ENCODE measurements at places on chromosomes 1 and 21.
A peak's percentile ranks its signal among the peaks of the same experiment; 100 is the strongest.

DNA sequence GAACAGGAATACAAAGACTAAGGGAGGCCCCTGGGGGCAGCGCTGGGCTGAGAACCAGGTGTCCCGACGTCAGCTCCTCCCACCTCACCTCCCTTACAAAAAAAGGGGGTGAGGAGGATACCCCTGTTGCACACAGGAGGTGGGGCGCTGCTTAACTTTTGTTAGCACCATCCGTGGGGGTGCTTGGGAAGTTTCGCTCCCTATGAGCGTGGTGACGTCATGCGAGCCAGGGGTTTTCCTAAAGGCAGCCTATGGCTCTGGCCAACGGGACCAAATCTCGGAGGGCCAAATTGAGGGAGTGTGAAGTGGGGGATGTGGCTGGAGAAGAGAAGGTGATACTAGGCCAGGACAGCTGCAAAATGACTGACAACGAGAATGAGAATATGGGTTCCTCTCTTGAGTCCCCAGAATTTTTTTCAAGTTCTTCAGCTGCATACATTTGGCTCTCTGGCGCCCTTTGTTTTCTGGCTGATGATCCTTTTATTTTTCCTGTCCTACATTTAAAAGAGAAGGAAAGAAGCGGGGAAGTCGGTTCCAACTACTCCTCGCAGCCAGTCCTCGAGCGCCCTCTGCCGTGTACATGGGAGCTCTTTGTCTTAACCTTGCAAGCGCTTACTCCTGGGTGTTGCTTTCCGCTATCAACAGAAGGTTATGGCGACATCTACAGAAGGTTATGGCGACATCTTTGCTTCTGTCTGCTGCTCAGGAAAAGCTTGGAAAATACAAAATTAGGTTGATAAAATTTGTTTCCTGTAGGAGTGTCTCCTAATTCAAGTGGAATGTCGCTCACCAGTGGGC, 48.0 kb upstream of the ZC3H11B start:
- no peaks in the 10 kb centered on the region for H3K4me1 ChIP-seq
- DNase-seq: peak; percentile 77
- H3K27ac ChIP-seq: no peak overlapping the region
- peaks cover 4% of the 10 kb centered on the region for H3K27me3 ChIP-seq

DNA sequence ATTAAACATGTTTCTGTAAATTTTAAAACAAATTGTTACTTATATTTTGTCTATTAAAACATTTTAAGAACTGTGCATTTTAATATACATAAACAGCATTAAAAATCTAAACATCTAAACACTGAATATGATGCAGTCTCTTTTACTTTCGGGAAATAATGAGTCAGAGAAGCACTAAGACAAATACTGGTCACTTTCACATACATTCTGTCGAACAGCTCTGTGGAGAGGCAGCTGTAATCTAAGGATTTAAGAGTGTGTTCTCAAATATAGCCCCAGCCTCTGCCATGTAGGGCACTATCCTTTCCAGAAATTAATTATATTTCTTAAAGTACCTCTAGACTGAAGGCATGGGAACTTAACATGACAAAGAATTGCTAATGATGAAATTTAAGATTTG, 89.6 kb upstream of the PTGFR start:
- H3K36me3 ChIP-seq: no peaks in the 10 kb centered on the region
- no peak overlapping the region for H3K4me3 ChIP-seq

GRCh38 chr1:164613176-164613575, 54.2 kb downstream of the PBX1 start:
- no peak overlapping the region for H3K4me3 ChIP-seq
- H3K27ac ChIP-seq: peak overlapping the region; percentile 62
- peaks cover 30% of the 10 kb centered on the region for H3K4me1 ChIP-seq
- H3K36me3 ChIP-seq: no peaks in the 10 kb centered on the region
- peak; percentile 79 for DNase-seq
- no peaks in the 10 kb centered on the region for H3K27me3 ChIP-seq

DNA sequence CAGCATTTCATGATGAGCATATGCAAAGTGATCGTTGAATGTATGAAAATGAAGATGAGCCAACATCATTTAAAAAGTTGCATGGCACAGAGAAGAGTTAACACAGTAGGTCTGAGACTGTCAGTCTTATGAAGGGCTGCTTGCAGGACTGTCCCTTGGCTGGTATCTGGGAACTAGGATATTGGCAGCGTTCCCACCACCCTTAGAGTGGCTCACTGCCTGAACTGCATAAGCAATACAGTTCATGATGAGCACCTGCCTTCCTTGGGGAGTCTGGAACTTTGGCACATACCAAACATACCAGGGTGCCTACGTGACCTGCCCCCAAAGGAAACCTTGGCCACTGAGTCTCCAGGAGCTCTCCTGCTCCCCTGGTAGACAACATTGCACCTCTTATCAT, 161.8 kb downstream of the DSCAM start:
- H3K4me1 ChIP-seq: no peaks in the 10 kb centered on the region
- H3K27me3 ChIP-seq: no peaks in the 10 kb centered on the region
- H3K36me3 ChIP-seq: no peaks in the 10 kb centered on the region
- H3K4me3 ChIP-seq: no peak overlapping the region
- H3K27ac ChIP-seq: no peak overlapping the region

DNA sequence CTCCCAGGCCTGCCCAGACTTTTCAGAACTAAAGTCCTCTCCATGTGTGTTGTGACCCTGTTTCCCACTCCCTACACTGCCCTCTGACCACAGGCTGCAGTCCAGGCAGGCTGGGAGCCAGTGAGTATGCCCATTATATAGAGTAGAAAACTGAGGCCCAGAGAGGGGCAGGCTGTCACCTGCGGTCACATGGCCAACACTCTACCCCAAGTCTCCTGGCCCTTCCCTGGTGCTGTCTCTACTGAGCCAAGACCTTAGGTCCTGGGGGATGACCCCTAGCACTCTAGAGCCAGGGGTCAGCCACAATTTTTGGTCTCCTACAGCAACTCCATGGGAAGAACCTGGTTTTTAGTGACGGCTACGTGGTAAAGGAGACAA, 30.8 kb downstream of the RPS6KA1 start:
- no peaks in the 10 kb centered on the region for H3K4me1 ChIP-seq
- H3K27ac ChIP-seq: no peak overlapping the region
- no peak overlapping the region for H3K4me3 ChIP-seq

- DNase-seq: no peak
- no peaks in the 10 kb centered on the region for H3K27me3 ChIP-seq
Observed at GRCh38 chr1:110463725-110464124, 12.8 kb downstream of the PROK1 start.

- no peaks in the 10 kb centered on the region for H3K27me3 ChIP-seq
- peaks cover 3% of the 10 kb centered on the region for H3K36me3 ChIP-seq
- peak overlapping the region; percentile 99 for H3K27ac ChIP-seq
- H3K4me1 ChIP-seq: peaks cover 36% of the 10 kb centered on the region
- DNase-seq: peak; percentile 55
- peak overlapping the region; percentile 98 for H3K4me3 ChIP-seq
Observed at GRCh38 chr1:147171399-147172167, 687 bp downstream of the PRKAB2 start.

DNA sequence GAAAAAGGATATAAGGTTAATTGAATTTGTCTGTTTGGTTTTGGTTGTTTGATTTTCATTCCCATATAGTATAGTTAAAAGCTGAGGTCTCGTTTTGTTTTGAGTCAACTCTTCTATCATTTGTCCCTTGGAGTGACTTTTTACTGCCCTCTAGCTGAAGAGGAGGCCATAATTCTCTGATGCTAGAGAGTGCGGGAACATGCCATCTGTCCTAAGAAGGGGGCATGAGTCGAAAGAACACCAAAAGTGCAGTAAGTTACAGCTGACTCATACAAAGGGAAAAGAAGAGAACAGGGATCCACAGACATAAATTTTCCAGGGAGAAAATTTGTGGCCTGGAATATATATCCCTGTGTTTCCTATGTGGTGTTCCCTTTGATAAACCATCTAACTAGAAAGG, 4.1 kb downstream of the KRTAP21-3 start:
- DNase-seq: no peak
- H3K4me1 ChIP-seq: no peaks in the 10 kb centered on the region
- H3K27ac ChIP-seq: no peak overlapping the region
- H3K27me3 ChIP-seq: no peaks in the 10 kb centered on the region

DNA sequence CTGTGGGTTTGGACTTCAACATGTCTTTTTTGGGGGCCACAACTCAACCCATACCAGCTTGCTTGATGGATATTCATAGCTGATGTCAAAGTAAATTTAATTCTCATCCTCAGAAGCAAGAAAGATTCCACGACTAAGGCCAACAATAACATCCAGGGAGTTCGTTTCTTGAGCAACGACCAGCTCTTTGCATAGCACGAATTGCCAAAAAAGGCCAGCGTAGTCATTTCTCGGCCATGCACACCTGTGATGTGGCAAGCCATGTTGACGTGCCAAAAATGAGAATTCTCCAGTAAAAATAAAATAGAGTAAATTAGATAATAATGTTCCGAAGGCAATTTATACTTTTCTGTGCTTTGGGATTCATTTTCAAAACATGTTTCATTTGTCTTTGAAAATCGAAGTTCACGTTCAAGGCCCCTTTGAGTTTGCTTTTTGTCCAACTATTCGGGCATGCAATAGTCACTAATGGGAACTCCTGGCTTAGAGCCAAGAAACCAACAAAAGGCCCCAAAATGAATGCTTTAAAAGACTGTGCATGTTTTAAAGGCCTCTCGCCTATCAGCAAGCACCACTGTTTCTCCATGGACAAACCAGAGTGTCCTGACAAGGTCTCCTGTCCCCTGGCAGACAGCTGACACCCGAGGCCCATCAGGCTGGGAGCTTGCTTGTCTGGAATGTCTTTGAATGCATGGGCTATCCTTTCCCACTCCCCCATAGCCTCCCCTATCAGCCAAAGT, 14.4 kb upstream of the IGSF5 start:
- H3K27ac ChIP-seq: no peak overlapping the region
- no peaks in the 10 kb centered on the region for H3K36me3 ChIP-seq
- no peak overlapping the region for H3K4me3 ChIP-seq
- no peaks in the 10 kb centered on the region for H3K4me1 ChIP-seq
- H3K27me3 ChIP-seq: no peaks in the 10 kb centered on the region

GRCh38 chr21:44734026-44734745, 22.8 kb upstream of the TSPEAR start:
- no peaks in the 10 kb centered on the region for H3K4me1 ChIP-seq
- H3K4me3 ChIP-seq: no peak overlapping the region
- DNase-seq: no peak
- no peaks in the 10 kb centered on the region for H3K36me3 ChIP-seq
- no peak overlapping the region for H3K27ac ChIP-seq

- no peaks in the 10 kb centered on the region for H3K4me1 ChIP-seq
- no peaks in the 10 kb centered on the region for H3K27me3 ChIP-seq
- no peak overlapping the region for H3K4me3 ChIP-seq
- H3K36me3 ChIP-seq: no peaks in the 10 kb centered on the region
- no peak overlapping the region for H3K27ac ChIP-seq
Observed at GRCh38 chr1:84598418-84598817, 24.2 kb upstream of the CTBS start.

GRCh38 chr1:182291584-182292192, 99.9 kb downstream of the GLUL start:
- no peaks in the 10 kb centered on the region for H3K36me3 ChIP-seq
- H3K27ac ChIP-seq: peak overlapping the region; percentile 50
- H3K4me3 ChIP-seq: no peak overlapping the region
- H3K4me1 ChIP-seq: peaks cover 39% of the 10 kb centered on the region
- DNase-seq: peak; percentile 51

DNA sequence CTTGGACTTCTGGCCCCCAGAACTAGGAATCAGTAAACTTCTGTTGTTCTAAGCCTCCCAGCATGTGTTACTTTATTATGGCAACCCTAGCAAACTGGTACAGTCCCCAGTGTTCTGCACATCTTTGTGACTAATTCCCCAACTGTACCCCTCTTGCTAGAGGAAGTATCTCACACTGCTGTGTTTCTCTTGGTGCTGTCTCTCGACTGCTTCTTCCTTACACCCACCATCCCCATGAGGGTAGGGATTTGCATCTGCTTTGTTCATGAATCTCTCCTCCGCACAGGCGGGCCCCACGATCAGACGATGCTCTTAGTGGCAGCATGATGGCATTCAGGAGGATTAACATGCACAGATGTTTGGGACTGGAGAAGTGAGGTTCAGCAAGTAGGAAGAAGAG, 46.7 kb downstream of the CLIC6 start:
- no peaks in the 10 kb centered on the region for H3K4me1 ChIP-seq
- DNase-seq: no peak
- no peaks in the 10 kb centered on the region for H3K27me3 ChIP-seq

- DNase-seq: no peak
- H3K27ac ChIP-seq: no peak overlapping the region
- H3K27me3 ChIP-seq: peaks cover 52% of the 10 kb centered on the region
- peaks cover 23% of the 10 kb centered on the region for H3K4me1 ChIP-seq
- H3K36me3 ChIP-seq: no peaks in the 10 kb centered on the region
Observed at GRCh38 chr1:201647722-201648065, 108.8 kb downstream of the NAV1 start.

DNA sequence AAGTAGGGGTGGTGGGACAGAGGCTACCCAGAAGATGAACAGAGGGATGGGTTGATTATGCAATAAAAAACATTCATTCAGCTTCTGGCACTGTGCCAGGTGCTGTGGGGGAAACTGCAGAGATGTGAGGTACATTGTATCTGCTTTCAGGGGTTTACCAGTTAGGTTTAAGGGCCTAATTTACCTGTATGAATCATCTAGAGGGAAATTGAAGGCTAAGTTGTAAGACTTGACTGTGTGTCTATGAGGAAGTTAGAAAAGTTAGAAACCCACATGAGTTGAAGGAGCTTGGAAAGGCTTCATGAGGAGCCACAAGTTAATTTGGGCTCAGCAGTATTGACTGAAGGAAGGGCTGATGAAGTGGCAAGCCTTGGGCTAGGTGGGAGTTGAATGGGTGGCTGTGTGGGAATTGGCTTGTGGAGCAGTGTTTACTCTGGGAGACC, 36.7 kb upstream of the APOBEC4 start:
- H3K36me3 ChIP-seq: no peaks in the 10 kb centered on the region
- H3K27ac ChIP-seq: no peak overlapping the region
- H3K4me1 ChIP-seq: peaks cover 3% of the 10 kb centered on the region
- DNase-seq: no peak

DNA sequence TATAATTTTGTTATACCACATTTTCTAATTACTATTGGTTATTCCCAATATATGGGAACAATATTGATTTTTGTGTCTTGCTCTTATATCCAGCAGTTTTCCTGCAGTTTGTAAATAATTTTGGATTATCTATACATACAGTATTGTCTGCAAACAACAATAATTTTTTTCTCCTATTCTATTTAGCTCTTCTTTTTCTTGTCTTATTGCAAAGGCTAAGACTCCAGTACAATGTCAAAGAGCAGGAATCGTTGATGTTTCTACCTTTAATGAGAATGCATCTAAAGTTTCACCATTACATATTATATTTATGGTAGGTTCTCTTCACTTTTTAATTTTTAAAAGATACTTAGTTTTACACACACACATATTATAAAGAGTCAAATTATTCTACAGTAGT, 4.1 kb upstream of the AVPR1B start:
- H3K36me3 ChIP-seq: no peaks in the 10 kb centered on the region
- H3K27ac ChIP-seq: no peak overlapping the region
- peaks cover 8% of the 10 kb centered on the region for H3K4me1 ChIP-seq
- peaks cover 25% of the 10 kb centered on the region for H3K27me3 ChIP-seq
- no peak for DNase-seq

- DNase-seq: no peak
- peaks cover 9% of the 10 kb centered on the region for H3K4me1 ChIP-seq
- H3K36me3 ChIP-seq: peaks cover 40% of the 10 kb centered on the region
- no peak overlapping the region for H3K27ac ChIP-seq
Observed at GRCh38 chr1:1875932-1876331, 15.0 kb downstream of the GNB1 start.

Measured in large intestine (tissue), 12 donors.